RPMI7951 (cell line): ENCODE measurements at places on chromosomes 6 and 20. TPM values are rescaled to one million over a fixed set of nuclear protein-coding genes. Genes with fewer than 3 reads are reported as not detected.

Gene ADGRG6
- total RNA-seq: 1.4 and 3.2 TPM in 2 replicates

Gene CLVS2
- total RNA-seq: not detected in 2 replicates

Gene GTSF1L
- not detected in 2 replicates for total RNA-seq

Gene FLRT3
- 1.4 and 1.9 TPM in 2 replicates for total RNA-seq

Gene DZANK1
- total RNA-seq: 2.1 and 3.2 TPM in 2 replicates

Gene ELOVL4
- total RNA-seq: 1.7 TPM in 2 replicates

Gene BMP2
- total RNA-seq: 0.84 and 0.88 TPM in 2 replicates

Gene PCSK2
- not detected in 2 replicates for total RNA-seq
